ENCODE measurements at places on chromosomes 12 and 14.

DNA sequence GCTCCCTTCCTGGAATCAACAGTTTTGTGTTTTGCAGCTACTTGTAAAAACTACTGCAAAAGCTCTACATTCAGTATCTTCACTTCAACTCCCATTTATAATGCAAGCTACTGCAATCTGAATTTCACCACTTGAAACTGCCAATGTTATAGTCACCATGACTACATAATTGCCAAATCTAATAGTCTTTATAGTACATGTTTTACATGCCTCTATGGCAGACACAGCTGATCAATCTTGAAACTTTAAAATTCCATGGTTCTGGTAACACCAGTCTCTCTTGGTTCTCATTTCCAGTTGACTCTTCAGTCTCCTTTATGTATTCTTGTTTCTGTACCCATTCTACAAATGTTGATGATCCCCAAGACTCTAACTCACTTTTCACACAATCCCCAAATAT lies 185.9 kb downstream of the MED13L start:
- DNase-seq: no peak

DNA sequence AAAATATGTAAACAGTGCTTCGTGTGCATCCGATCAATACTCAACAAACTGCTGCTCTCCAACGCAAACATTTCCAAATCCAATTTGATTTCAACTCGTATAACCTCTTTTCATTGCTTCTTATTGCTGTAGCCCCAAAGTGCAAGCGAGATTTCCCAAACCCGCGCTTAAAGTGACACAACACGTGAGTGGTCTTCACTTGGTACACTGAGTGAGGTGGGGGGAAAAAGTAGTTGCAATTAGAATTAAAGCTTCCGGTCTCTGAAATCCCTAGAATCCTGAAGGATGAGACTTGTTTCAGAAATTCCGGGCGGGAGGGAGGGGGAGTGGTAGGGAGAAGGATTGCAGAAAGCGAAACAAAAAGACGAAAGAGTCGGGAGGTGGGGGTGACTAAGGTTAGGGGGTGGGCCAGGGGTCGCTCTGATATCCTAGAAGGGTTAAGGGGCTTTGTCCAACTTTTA lies 387.5 kb downstream of the BCAT1 start:
- no peak for DNase-seq

GRCh38 chr12:27162229-27162537 lies 79.8 kb upstream of the C12orf71 start:
- no peak for DNase-seq

DNA sequence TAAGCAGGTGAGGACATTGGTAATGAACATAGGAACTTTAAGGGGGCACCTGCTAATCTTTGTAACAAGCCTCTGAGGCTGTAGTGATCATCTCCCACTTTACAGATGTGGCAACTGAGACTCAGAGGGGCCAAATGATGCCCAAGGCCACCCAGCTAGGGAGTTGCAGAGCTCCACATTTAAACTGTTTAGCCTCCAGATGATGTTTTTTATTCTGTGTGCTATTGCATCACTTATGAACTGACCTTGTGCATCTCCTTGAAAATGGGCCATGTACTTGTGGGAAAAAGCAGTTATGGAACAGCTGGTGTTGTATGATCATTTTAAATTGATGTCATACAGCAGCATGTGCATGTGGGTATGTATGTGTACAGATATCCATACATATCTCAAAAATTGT lies 41.4 kb downstream of the TPCN1 start:
- DNase-seq: no peak

DNA sequence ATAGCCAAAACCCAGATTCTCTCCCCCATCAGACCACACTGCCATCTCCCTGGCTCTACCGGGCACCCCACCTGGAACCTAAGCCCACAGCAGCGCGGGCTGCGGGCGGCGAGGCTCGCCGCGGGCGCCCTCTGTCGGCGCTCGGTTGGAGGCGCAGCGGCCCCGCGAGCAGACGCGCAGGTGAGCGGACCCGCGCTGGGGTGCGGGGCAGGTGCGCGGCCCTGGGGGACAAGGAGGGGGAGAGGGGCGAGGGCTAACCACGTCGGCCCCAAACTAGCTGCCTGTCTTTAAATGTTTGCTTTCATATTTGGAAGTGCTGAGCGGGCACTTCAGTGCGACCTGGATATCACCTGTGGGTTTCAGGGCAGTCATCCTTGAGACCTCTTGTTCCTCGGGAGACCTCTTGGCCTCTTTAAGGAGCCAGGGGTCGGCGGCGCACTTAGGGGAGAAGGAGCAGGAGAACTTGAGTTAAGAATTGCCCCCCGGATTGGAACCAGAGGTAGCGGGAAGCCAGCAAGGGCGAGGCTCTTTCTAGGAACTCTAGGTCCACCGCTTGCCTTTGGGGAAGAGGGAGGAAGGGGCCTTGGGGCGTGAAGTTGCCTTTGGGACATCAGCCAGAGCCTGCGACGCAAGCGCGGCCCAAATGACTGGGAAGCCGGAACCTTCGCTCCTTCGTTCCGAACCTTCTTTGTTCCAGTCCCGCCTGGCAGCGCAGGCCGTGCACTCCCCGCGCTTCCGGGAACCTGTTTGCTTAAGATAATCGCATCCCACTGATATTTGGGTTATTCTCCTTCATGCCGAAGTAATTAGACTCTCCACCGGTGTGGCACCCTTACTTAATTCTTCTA lies 78.7 kb downstream of the NEDD1 start:
- peak; percentile 46 for DNase-seq

DNA sequence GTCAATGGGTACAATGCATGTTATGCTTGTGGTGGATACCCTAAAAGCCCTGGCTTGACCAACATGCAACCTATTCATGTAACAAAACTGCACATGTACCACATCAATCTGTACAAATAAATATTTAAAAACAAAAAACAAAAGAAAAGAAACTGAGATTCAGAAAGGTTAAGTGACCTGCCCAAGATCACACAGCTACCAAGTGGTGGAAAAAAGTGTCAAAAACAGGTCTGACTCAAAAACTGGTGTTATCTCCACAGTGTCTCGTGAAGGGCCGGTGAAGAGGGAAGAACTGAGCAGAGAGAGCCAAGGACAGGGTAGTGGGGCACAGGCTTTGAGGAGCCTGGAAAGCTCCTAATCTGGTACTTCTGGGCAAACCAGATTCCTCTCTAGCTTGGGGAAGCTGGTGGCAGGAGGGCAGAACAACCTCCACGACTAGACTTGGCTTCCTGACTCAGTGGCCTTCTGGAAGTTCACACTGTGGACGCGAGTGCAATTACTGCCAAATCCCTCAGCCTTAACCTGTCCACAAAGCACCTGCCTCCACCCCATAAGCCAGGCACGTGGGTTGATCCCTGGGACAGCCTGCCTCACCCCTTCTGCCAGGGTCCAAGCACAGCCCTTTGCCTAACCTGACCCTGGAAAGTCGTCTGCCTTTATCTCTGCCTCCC lies 15.6 kb downstream of the ZBTB39 start:
- no peak for DNase-seq

DNA sequence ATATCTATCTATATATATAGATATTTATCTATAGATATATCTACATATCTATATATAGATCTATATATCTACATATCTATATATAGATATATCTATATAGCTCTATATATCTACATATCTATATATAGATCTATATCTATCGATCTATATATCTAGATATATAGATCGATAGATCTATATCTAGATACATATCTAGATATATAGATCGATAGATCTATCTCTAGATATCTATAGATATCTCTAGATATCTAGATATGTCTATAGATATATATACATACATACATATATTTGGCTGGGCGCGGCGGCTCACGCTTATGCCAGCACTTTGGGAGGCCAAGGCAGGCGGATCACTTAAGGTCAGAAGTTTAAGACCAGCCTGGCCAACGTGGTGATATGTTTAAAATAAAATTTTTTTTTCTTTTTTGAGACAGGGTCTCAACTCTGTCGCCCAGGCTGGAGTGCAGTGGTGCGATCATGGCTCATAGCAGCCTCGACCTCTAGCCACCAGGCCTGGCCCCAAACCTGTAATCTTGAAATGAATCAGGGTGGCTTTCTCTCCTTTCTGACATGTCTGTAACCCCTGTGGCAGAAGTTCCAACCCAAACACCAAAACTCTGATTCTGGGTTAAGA lies 18.1 kb downstream of the ARPC3 start:
- DNase-seq: no peak

DNA sequence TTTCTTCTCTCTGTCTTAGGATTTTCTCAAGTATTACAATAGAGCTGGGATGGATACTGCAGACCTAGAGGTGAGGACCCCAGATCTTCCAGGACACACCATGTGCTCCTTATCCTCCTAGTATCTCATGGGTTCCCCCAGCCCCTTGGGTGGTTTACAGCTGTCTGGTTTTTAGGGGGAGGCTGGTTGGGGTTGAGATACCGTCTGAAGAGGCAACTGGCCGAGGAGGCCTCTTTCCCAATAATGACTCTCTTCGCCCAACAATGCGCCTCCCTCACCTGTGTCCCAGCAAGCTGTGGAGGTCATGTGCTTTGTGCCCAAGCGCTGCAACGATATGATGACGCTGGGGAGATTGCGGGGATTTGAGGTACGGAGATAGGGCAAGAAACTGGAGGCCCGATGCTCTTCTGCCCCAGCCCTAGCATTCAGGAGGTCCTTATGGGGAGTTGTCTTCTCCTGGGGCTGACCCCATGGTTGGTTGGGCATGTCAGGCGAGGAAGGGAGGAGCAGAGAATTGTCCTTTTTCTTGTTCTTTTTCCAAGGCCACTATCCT lies 3.8 kb downstream of the ARHGEF25 start:
- DNase-seq: no peak

- no peak for DNase-seq
These were observed 703 bp downstream of the HIGD1C start for GRCh38 chr12:50953047-50953446.

GRCh38 chr12:132003846-132004245 lies 54.1 kb downstream of the EP400 start:
- DNase-seq: no peak

DNA sequence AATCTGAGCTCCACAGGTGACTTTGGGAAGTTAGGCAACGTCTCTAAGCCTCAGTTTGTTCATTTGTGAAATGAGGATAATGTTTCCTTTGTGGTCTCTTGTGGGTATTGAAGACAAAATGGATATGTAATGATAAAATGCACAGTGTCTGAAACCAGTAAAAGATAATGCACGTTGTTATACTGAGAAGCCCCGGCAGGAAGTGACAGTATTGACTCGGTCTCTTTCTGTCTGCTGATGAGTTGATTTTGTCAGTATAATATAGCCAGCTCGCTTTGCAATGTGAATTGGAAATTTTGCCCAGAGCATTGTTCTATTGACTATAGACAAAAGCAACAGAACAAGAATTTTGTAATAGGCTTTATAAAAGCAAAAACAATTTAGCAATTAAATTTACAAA lies 49.2 kb upstream of the SLC38A1 start:
- no peak for DNase-seq

DNA sequence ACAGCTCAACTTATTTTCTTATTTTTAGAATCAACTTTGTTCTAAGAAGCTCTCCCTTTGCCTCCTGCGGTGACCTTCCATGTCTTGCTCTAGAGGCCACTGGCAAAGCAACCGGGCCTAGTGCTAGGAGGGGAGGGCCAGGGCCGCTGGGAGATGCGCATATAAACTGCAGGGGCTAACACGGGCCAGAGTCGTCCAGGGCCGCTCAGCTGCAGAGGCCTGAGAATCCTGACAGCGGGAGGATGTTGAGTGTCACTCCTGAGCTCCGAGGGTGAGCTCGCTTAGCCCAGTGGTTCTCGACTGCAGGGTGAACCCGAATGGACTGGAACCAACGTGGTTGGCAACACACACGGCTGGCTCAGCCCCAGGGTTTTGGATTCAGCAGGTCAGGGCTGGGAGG lies 6.5 kb upstream of the PIWIL1 start:
- DNase-seq: no peak

DNA sequence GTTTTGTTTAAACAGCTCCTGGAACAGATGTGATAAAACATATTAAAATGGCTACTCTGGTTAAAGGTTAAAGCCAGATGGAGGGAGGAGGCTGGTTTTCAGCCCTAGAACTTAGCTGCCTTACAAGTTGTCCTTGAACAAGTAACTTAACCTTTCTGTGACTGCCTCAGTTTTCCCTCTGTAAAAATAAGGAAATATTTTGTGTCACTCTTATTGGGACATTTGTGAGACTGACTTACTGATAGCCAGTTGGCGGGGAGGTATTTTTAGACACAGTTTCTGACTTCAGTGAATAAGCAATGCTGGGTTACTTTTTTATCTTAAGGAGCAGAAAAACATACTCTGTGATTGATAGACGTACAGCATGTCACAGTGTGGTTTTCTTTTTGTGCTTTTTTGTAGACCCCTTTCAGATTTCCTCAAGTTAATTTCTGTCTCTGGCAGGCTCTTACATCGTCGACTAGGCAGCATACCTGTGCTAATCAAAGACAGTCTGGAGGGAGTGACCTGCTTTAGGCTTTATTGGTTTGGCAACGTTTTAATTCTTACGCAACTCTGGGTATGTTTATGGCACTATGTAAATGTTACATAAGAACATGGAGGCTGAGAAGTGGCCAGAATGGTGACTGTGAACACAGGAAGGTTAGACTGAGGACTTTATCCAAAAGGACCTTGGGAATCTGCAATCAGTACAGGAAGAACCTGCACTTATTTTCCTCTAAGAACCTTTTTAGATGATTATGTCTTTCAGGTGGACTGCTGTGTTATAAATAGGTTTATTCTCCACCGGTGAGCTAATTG lies 3.3 kb downstream of the ACVR1B start:
- no peak for DNase-seq

- no peak for DNase-seq
These were observed 9.0 kb downstream of the DYNC1H1 start for GRCh38 chr14:101973356-101973755.

DNA sequence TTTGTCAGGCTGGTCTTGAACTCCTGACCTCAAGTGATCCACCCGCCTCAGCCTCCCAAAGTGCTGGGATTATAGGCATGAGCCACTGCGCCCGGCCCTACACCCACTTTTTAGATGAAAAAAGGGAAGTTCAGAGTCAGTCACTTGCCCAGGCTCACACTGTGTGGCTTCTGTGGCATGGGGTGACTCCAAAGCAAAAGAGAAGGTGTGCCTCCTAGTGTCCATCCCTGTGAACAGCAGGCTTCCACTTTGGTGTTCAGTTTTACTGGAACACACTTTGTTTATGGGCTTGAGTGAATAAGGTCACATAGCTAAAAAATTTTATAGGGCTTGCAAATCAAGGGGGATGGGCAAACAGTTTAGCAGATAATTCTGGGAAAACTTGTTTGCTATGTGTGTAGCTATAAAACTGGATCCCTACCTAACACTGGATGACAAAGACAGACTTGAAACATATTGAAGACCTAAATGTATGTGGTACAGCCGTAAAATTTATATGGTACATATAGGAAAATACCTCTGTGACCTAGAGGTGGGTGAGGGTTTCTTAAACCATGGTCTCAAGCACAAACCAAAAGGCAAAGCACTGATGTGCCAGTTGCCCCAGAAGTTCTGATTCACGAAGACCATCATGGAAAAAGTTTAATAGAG lies 54.9 kb downstream of the EID3 start:
- DNase-seq: peak; percentile 48

Data from glutamatergic neuron (in vitro differentiated cells).